Stimulated activated CD4-positive, alpha-beta T cell treated with anti-CD3 and anti-CD28 coated beads, Interleukin-2, amount 100 ng/mL, for 24 hours (primary cell): ENCODE measurements at places on chromosomes 13 and 19.

- DNase-seq = no peak
These were observed 55.0 kb downstream of the LRCH1 start for GRCh38 chr13:46607768-46608564.

GRCh38 chr13:47661076-47661475, 340.0 kb downstream of the SUCLA2 start:
- DNase-seq = no peak

- peak; percentile 84 for DNase-seq
These were observed at the start of gene EMP3 for GRCh38 chr19:48325265-48325910. EMP3 (plus strand) TSS chr19:48325552; CDS start chr19:48326845, 1,293 bp downstream.

DNA sequence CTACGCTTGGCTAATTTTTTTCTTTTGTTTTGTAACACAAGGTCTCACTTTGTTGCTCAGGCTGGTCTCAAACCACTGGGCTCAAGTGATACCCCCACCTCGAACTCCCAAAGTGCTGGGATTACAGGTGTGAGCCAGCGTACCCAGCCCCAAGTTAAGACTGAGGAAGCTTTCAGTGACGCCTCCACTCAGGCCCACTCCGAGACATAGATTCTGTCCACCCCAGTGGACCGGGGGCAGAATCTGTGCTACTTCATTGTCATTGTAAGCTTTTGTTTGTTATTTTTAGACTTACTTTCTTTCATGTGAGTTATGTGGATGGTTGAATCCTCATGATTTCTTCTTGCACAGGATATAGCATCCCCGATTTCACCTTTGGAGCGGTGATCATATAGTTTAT, 156.9 kb upstream of the TSHZ3 start:
- no peak for DNase-seq

GRCh38 chr13:77026255-77026860, 601 bp downstream of the FBXL3 start:
- peak; percentile 77 for DNase-seq

- DNase-seq = peak; percentile 52
These were observed 34.4 kb downstream of the CCDC70 start for GRCh38 chr13:51895906-51896888.

- no peak for DNase-seq
These were observed 28.3 kb downstream of the GATAD2A start for GRCh38 chr19:19433666-19434213.

DNA sequence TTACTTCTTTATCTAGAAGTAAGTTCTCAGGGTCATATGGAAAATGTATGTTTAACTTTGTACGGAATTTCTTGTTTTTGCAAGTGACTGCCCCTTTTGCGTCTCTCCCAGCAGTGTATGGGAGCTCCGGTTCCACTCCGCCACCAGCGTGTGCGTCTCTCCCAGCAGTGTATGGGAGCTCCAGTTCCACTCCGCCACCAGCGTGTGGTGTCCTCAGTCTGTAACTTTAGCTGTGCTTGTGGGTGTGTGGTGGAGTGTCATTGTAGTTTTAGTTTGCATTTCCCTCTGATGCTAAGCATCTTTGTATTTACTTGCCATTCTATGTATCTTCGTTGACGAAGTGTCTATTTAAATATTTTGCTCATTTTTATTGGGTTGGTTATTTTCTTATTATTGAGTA, 2.4 kb downstream of the CUL4A start:
- DNase-seq = peak; percentile 22

GRCh38 chr13:102648046-102648445, 46.8 kb downstream of the METTL21C start:
- DNase-seq = no peak

DNA sequence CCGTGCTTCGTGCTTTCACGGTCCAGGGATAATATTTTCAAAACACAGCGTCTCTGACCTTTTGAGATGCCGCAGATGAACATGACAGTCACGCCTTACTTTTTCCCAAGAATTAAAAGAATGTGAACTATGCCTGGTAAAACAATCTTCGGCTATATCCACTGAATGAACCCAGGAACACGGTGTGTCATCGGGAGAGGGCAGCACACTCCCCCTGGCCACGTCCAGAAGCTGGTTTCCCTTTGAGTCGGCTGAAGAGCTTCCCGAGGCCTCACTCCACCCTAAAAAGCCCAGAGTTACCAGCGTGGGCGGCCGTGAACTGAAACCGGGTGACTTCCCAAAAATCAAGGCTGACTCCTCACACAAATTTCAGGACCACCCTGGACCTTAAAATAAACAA, 22.9 kb upstream of the SHISA2 start:
- DNase-seq = no peak
